ENCODE measurements at places on chromosomes 4 and X.

- DNase-seq: no peak
Measured at GRCh38 chr4:80500613-80501012, 165.1 kb downstream of the CFAP299 start.

DNA sequence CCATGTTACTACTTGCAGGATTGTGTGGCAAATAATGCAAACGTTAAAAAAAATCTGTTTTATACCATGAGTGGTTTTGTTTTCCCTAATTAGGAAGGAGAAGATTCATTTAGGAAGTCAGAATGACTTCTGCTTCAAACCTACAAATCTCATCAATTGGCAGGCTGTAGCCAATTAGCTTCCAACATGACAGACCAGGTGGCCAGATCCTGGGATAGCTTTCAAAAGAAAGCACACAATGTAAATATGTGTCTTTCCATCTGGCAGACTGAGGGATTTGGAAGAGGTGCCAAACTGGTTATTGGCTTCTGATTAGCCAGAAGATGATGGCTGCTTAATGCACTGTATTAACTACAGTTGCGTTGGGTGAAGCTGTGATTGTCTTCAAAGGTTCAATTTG lies 432.8 kb downstream of the ANKRD50 start:
- no peak for DNase-seq

DNA sequence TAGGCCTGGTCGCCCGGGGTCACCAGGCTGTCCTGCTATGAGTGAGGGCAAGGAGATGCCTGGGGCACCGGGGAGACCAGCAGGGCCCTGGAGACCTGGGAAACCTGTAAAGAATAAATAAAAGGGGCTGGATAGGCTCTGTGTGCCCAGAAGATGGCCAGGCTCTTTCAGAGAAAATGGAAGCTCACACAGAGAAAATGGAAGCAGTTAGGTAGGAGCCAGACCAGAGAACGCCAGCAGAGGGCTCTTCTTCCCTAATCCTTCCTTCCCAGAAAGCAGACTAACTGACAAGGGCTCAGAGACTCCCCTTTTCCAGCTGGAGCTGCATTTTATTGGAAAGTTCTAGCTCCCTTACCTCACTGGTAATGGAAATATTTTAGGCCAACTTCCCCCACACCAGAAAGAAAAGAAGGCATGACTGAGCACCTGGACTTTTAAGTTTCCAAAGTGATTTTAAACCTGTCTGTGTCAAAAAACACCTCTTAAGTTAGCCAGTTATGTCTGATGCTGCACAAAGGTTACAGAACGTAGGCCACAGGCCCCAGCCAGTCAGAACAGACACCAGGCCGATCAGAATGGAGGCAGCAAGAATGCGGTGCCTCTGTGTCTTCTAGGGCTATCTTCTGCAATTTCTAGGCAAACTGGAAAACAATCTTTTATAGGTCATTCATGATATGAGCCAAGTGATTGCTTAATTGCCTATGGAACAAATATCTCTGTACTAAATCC lies 74.0 kb downstream of the ATG4A start:
- no peak for DNase-seq

DNA sequence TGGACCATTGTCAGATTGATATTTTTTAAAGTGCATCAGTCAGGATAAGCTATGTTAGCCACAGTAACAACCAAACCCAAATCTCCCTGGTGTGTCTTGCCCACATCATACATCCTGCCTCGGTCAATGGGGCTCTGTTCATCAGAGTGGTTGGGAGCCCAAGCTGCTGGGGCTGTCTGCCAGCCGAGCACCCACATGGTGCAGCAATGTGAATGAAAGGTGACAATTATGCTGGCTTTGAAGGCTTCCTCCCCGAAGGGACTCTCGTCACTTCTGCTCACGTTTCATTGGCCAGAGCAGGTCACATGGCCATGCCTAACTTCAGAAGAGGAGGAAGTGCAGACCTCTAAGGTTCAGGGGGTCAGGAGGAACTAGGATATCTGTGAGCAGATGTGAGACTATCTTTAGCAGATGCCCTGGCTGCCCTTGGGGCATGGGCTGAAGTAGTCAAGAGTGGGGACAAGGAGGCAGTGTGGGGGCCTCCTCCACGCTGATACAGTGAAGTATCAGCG lies 1.3 kb upstream of the JAKMIP1 start:
- no peak for DNase-seq

- DNase-seq: no peak
Measured at GRCh38 chrX:129653971-129654651, 645 bp downstream of the APLN start.

DNA sequence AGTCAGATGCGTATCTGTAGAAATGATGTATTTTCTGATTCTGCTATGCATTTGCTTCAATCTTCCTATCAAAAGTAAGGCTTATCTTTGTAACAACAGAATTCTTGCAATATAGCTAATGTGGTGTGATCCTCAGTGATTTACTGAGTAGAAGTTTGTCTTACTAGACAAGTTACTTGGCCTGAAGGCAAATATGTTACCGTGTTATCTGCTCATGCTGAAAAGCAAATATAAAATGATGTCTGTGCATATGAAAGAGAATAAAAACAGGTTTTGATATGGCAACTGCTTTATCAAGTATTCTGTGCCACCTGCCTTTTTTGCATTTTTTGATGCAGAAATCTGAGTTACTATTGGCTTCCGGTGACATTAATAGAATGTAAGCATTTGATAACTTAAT lies 92.6 kb downstream of the TIGD2 start:
- DNase-seq: no peak

DNA sequence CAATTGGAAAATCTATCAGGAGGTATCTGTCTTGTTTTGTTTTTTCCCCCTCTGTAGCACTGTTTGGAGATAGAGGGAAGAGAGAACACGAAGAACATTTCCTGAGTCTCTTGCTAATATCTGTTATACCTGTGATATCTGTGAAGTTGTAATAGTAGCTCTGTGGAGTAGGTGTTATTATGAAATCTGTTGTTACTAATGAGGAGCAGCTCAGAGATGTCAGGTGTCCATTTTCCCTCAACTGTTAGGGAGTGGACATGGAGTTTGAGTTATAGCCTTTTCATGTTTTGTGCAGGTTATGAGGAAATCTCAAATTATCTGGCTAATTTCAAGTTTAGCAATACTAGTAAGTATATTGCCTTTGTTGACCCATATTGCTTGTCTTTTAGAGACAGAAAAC lies 52.4 kb downstream of the SEC24B start:
- no peak for DNase-seq

- no peak for DNase-seq
Measured at GRCh38 chr4:59243038-59243437, 1957.1 kb upstream of the ADGRL3 start.

- DNase-seq: no peak
Measured at GRCh38 chrX:39848900-39849299, 248.9 kb downstream of the BCOR start.

- DNase-seq: no peak
Measured at GRCh38 chrX:94524867-94525266, 850.9 kb downstream of the FAM133A start.

DNA sequence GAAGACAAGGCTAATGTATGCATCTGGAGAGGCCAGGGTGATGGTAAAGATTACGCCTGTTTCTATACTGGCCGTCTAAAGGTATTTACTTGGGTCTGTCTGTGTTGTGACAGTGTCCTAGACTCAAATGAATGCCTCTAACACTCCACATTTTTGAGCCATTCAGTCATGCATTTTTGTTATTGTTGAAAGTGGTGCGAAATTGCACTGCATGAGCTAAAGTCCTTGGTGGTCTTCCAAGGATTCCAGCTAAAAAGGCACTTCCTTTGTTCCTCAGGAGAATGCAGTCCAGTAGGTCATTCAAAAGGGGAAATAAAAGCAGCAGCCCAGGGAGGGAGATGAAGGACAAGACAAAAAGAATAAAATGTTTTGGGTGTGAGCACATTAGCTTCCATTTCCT lies 3.0 kb downstream of the GPC4 start:
- DNase-seq: no peak

DNA sequence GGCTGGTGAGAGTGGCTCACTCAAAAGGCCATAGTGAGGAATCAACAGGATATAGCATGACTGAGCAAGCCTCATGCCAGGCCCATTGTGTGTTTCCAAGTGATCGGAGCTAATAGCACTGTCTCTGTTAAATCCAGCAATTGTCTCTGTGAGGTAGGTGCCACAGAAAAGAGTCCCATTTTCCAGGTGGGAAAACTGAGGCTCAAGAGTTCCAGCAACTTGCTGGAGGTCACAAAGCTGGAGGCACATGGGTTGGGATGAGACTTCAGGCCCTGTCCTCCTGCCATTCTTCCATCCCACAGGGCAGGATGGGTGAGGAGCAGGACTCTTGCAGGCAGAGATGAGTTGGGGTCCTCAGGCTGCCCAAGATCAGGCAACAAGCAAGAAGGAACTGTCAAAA lies 1.1 kb upstream of the CYTL1 start:
- DNase-seq: no peak

- no peak for DNase-seq
Measured at GRCh38 chr4:22969287-22969896, 276.7 kb downstream of the GBA3 start.

DNA sequence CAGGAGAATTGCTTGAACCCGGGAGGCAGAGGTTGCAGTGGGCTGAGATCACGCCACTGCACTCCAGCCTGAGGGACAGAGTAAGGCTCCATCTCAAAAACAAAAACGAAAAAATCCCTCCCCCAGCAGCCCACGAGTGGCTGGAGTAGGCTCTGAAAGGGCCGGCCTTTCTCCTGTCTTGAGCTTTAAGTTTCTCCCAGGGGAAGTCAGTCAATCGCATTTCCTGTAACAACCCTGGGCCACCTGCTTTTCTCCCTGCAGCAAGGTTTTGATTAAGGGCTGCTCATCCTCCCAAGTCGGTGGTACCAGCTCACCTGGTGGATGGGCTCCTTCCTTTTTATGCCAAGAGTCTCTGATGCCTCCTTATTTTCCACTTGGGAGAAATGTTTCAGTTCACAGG lies 2.0 kb upstream of the NYX start:
- DNase-seq: no peak

DNA sequence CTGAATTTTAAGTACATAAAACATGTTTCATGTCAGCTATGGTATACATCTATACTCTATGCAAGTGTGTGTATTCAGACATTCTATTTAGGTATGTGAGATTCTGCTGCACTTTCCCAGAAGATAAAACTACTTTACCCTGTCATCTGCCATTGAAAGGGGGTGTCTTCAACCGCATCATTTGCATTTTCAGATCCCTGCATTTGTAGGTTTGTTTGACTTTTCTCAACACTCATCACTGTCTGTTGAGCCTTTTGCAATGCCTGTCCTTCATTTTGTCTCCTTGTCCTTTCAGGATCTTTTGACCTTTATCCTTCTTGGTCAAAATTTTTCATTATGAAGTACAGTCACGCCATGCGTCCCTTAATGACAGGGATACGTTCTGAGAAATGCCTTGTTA lies 103.5 kb downstream of the TMA16 start:
- DNase-seq: no peak

DNA sequence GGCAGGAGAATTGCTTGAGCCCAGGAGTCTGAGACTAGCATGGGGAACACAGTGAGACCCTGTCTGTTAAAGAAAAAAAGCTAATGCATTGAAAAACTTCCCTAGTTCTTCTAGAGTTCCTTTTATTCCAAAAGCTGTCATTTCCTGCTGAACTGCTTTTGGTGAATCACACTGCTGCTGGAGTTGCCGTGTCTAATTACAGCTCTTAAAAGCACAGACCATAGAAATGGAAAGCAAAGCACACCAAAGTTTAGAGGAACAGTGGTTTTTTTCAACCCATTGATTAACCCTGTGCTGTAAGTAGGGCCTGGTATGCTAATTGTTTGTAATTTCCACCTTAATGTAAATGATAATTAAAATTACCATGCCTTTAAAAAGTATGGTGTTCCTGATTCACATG lies 52.4 kb downstream of the SEPTIN11 start:
- DNase-seq: no peak

DNA sequence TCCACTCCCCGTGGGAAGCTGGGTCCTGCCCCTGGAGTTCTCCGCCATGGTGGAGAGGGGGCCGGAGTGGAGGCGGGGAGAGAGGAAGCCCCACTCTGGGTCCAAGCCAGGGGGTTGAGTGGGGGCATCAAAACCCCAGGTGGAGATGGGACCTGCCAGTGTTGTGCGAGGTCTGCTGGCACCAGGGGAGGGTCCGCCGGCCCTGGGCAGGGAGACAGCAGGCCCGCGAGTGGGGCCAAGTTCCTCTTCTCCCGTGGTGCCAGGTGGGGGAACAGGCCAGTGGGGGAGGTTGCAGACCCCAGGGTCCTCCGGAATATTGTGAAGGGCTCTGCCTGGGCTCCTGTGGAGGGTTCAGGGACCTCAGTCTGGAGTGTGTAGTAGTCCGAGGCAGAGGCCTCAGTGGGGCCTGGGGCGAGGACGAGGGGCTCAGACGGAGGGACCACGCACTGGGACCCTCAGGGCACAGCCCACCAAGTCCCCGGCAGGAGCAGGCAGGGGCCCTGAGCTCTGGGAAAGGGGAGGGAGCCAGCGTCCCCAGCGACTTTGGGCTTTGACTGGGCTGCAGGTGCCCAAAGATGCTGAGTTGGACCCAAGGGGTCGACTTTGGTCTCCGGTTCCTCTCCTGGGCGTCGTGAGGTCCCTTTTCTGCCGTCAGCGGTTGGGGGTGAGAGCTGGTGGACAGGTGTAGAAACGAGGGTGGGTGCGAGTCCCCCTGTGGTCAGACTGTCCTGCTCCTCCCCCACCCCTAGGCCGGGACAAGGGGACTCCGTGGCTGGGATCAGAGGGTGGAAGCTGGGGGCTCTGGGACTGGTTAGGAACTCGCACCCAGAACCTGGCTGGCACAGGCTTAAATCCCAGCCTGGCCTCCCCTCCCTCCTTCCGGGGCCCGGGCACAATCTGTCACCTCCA lies 43.8 kb upstream of the NKX1-1 start:
- DNase-seq: no peak

- no peak for DNase-seq
Measured at GRCh38 chr4:24729119-24729730, 66.1 kb upstream of the SOD3 start.

- DNase-seq: no peak
Measured at GRCh38 chr4:188332265-188332664, 193.0 kb downstream of the TRIML1 start.

DNA sequence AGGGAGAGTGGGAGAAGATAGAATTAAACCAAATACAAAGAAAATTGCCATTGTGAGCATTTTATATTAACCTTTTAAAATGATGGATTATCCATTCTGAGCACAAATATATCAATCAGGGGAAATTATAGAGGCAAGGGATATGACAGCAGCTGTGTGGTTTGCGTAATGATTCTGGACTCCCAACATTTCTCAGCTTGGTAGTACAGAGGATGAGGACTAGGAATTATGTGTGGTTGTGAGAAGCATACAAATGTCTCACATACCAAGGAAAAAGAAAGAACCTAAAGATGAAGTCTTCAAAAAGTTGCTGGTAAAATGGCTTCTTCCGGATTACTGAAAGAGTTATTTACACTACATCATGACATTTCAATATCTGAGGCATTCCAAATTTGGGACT lies 674.6 kb upstream of the NR3C2 start:
- no peak for DNase-seq

- DNase-seq: no peak
Measured at GRCh38 chr4:25486171-25486570, 109.1 kb downstream of the ANAPC4 start.

DNA sequence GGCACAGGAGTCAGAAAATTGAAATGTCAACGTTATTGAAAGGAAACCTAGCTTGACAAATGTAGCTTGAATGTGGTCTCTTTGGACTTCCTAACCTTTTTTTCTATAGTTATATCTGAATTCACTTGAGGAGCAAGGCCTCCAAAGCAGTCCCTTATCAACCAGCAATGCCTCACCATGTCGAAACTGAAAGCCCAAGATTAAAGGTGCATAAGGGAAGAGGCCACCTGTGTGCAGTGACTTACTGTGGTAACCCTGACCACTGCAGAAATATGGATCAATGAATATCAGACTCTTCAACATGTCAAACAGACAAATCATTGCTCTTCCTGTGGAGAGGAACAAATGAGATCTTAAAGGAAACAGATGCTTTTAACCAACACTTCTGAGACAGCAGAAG lies 95.0 kb upstream of the GIMD1 start:
- no peak for DNase-seq

All from activated effector memory CD4-positive, alpha-beta T cell treated with Interleukin-2 at 50 U/mL for 16 hours (primary cell).